ENCODE measurements at places on chromosomes 5 and 9.

DNA sequence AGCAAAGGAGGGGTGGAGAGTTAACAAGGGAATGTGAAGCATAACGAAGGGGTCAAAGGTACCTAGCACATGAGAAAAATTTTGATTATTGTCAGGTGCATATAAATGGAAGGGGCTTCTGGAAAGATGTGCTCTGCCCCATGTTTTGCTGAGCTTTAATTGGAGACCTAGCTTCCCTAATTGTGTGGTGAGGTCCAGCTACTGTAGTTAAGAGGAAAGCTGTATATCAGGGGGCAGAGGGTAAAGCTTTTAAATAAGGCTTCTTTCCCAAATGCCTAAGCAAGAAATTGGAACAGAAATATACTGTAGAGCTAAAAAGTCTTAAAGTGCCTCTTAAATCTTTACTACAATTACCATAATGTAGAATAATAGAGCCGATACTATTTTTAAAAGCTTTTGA is 267.2 kb downstream of the MAT2B start:
- no peak for DNase-seq

DNA sequence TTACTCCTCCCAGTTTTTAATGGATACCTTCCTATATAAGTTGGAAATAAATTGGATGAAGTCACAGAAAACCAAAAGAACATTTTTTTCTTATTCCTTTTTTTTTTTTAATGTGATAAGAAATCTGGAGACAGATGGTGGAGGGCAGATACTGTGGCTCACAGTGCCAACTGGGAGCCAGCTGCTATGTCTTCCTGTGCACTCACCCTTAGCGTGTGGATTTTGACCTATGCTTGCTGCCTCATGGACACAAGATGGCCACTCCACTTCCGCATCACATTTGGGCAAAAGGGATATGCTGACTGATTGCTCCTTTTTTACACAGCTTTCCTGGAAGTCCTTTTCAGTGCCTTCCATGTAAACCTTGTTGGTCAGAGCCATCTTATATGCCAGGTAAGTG is 342.6 kb downstream of the MAN2A1 start:
- no peak for DNase-seq

GRCh38 chr9:122005597-122005996 is 87.5 kb downstream of the TTLL11 start:
- DNase-seq, result no peak

- DNase-seq, result no peak
Measured at GRCh38 chr5:153626836-153627235, 136.4 kb downstream of the GRIA1 start.

Measured in tibial nerve (tissue), 4 donors.